ENCODE measurements at places on chromosomes 1 and 21. TPM values are rescaled to one million over a fixed set of nuclear protein-coding genes. Genes with fewer than 3 reads are reported as not detected.

GRCh38 chr1:156708218-156708661 lies 2.9 kb upstream of the CRABP2 start:
- no peak overlapping the region for H3K4me3 ChIP-seq
- DNase-seq, result no peak
- no peaks in the 10 kb centered on the region for H3K27me3 ChIP-seq
- peaks cover 10% of the 10 kb centered on the region for H3K4me1 ChIP-seq

GRCh38 chr1:177045151-177045550 lies 119.4 kb downstream of the ASTN1 start:
- no peak for DNase-seq
- no peaks in the 10 kb centered on the region for H3K4me1 ChIP-seq
- H3K27ac ChIP-seq, result no peak overlapping the region

DNA sequence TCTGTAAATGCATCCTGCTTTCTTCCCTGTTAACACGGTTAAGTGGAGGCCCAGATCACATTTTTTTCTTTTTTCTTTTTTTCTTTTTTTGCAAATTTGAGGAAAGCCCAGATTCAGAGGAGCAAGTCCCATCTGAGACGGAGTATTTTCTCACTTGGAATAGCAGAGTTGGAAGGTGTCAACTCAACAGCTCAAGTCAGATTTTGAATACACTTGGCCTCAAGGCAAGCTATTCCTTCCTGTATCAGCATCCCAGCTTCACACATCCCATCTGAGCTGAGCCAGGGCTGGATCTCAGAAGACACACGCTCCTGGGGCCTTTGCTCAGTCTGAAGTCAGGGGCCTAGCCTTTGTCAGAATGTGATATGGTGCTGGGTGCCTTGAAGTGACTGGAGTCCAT lies 11.5 kb upstream of the TNR start:
- H3K36me3 ChIP-seq, result no peaks in the 10 kb centered on the region
- H3K4me1 ChIP-seq, result no peaks in the 10 kb centered on the region
- no peak overlapping the region for H3K27ac ChIP-seq

- DNase-seq, result no peak
- H3K4me1 ChIP-seq, result peaks cover 22% of the 10 kb centered on the region
These were observed 88.0 kb upstream of the AK4 start for GRCh38 chr1:65059930-65060538.

Gene MX2
- 9.7 TPM for total RNA-seq

Gene NBPF6
- total RNA-seq, result not detected

Gene DCST2
- total RNA-seq, result 0.64 TPM

Gene KCNN3
- total RNA-seq, result 24.6 TPM

- H3K4me3 ChIP-seq, result no peak overlapping the region
- no peak overlapping the region for H3K27ac ChIP-seq
- no peak for DNase-seq
- no peaks in the 10 kb centered on the region for H3K27me3 ChIP-seq
- peaks cover 43% of the 10 kb centered on the region for H3K36me3 ChIP-seq
- H3K4me1 ChIP-seq, result peaks cover 52% of the 10 kb centered on the region
These were observed 7.0 kb downstream of the CSDE1 start for GRCh38 chr1:114750780-114751179.

Gene LPAR3
- not detected for total RNA-seq

GRCh38 chr1:5643360-5644107 lies 348.7 kb downstream of the NPHP4 start:
- H3K4me1 ChIP-seq, result no peaks in the 10 kb centered on the region
- H3K4me3 ChIP-seq, result no peak overlapping the region
- H3K36me3 ChIP-seq, result no peaks in the 10 kb centered on the region
- H3K27me3 ChIP-seq, result no peaks in the 10 kb centered on the region
- DNase-seq, result no peak

Gene IGSF3
- 0.64 TPM for total RNA-seq

Gene AGBL4
- total RNA-seq, result not detected

Gene TCEANC2
- total RNA-seq, result 0.64 TPM

- H3K4me1 ChIP-seq, result peaks cover 5% of the 10 kb centered on the region
- no peak overlapping the region for H3K4me3 ChIP-seq
- H3K27me3 ChIP-seq, result no peaks in the 10 kb centered on the region
- no peak overlapping the region for H3K27ac ChIP-seq
These were observed 36.5 kb downstream of the SYF2 start for GRCh38 chr1:25195835-25196234.

- DNase-seq, result no peak
- no peaks in the 10 kb centered on the region for H3K36me3 ChIP-seq
- H3K27ac ChIP-seq, result no peak overlapping the region
These were observed 61.8 kb upstream of the B3GALNT2 start for GRCh38 chr1:235566084-235566483.

Gene C1orf21
- total RNA-seq, result 21.8 TPM

Measured in ascending aorta (tissue), 2 donors.